ENCODE measurements at places on chromosomes 11 and 22.

- no peak for DNase-seq
Observed at GRCh38 chr11:124069429-124070401, 28.6 kb upstream of the OR10G7 start.

DNA sequence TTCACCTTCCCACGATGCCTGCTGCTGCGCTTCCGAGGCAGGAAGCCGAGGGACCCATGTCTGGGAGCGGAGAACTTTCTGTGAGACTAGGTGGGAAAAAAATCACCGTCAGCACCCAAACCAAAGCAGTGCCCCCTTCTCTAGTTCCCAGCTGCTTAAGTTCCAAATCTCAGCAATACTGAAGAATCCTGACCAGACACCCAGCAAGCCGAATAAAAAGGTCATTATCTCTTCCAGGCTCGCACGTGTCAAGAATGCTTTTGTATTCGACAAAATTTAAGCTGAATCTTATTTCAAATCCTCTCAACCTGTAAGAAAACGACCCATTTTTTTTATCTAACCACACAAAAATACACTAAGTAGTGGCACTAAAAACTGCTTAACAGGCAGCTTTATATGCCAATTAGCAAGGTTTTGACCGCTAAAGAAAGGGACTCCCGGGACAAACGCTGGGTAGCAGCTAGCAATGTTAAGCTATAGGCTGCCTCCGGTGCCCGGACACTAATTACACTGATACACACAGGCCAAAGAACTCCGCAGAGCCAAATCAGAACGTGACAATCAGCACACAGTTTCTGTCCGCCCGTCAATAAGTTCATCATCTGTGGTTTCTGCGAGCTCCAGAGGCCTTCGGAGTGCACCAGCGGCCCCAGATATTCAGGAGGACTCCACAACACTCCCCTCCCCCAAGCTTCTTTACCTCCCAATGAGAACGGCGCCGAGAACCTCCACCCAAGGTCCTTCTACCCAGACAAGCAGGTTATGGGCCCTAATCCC, 728 bp downstream of the RPL3 start:
- no peak for DNase-seq

GRCh38 chr11:61445516-61445915, 15.6 kb downstream of the SDHAF2 start:
- DNase-seq = no peak

DNA sequence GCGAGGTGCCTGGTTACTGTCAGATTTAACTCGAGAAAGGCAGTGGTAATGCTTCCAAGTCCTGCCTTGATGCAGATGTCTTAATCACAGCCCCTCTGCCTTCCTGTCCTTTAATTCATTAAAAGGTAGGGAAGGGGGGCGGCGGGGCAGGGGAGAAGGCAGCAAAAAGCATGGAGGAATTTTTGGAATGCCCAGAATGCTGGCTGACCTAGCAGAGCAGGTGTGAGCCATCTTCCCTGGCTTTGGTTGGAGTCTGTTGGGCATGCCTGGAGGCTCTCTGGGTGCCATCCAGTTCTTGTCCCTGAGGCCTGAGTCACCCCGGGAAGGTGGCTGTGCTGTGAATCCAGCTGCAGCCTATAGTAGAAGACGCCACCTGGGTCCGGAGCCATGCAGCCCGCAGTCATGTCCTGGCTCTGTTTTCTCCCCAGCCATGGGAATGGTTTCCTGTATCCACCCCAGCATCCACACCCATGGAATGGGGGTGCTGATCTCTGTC, 15.6 kb downstream of the KIAA1671 start:
- no peak for DNase-seq

DNA sequence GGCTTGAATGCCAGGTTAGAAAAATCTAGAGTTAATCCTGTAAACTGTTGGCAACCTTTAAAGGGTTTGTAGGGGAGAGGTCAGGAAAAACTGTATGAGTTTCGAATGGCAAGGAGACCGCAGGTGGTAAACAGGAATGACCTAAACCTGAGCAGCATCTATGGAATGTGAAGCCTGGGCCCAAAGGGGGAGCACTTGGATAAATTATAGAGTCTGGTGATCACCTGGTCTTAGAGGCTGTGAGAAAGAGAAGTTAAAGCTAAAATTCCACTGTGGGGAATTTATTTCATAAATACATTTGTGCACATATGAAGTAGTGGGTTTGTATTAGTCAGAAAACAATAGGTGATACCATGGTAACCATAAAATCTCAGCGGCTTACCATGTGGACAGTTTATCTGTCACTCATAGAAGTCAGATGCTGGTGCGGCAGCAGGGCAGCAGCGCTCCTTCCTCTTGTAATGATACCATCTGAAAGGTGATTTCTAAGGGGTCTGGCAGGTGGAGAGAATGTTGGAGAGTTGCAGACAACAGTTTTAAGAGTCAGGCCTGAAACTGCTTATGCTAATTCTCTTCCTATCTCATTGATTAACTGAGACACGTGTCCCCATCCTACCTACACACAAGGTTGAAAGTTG, 1104.4 kb upstream of the CCDC90B start:
- no peak for DNase-seq

GRCh38 chr11:75469785-75470405, 36.9 kb upstream of the KLHL35 start:
- no peak for DNase-seq

DNA sequence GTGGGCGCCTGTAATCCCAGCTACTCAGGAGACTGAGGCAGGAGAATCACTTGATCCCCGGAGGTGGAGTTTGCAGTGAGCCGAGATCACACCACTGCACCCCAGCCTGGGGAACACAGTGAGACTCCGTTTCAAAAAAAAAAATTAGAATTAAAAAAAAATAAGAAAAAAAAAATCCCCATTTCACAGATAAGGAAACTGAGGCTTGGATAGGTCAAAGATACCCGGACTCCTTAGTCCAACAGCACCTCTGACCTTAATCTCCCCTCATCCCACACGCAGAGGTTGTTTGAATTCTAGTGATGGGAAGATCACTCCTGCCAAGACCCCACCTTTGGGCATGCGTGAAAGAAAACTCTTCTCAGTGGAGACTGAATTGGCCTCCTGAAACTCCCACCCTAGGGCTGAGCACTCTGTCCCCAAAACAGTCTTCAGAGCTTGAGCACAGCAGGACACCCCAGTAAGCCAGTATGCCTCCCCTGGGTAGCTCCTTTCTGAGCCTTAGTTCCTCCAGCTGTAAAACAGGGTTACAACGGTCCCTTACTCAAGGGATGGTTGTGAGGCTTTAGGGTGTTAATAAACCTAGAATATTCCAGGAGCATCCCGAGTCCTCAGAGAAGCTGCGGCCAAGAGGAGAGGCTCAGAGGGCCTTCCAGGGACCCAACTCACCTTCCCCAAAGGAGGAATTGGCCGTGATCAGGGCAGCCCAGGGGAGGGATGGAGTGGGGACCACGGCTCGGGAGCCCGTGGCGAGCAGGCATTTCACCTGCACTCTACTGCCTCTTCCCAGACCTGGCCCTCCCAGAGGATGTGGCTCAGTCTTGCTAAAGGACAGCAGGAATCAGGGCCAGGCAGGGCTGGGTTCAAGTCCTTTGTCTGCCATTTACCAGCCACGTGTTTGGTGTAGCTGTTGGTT, 73.3 kb downstream of the NFAM1 start:
- no peak for DNase-seq

DNA sequence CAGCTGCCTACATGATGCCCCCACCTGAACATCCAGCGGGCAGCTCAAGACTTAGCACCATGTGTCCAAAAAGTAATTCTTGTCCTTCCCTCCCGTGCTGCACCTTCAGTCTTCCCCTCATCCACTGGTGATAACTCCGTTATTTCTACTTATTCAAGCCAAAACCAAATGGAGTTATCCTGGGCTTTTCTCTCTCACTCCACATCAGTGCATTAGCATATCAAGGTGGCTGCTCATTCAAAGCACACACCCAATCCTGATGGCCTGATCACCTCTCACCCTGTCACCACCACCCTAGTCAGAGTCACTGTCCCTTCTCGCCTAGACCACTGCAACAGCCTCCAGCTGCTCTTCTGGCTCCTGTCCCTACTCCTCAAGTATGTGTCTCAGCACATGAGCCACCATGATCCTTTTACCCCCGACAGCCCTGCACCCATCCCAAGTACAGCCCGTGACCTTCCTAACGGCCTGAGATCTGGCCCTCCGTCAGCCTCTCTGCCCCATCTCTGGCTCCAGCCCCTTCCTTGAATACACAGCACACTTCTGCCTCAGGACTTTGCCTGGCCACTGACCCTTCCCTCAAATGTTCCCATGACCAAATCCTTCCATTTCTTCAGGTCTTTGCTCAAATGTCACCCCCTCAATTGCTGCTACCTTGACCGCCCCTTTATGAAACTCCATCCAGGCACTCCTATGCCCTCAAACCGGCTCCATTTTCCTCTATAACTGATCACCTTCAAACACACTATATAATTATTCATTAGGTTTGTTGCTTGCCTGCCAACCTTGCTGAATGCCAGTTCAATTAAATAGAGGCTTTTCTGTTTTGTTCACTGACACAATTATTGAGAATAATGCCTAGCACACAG, 19.7 kb upstream of the SLC25A1 start:
- DNase-seq = peak; percentile 24

DNA sequence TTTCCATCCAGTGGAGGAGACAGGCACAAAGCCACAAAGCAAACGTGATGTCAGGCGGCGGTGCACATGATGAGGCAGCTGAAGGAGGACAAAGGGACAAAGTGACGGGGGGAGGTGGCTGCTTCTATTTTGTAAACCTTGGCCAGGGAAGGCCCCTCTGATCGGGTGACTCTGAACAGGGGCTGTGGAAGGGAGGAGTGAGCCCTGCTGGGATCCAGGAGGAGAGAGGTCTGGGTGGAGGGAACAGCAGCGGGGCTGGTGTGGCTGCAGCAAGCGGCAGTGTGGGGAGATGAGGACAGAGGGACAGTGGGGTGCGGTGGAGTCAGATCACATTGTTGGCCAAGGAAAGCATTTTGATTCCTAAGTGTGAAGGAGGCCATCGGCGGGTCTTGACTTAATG, 36.7 kb downstream of the SHISAL1 start:
- DNase-seq = no peak

GRCh38 chr22:30289980-30290313, 642 bp upstream of the CASTOR1 start:
- no peak for DNase-seq

GRCh38 chr22:32204040-32204855, 625 bp downstream of the RFPL2 start:
- DNase-seq = no peak

GRCh38 chr11:46277313-46277621, 195 bp upstream of the CREB3L1 start:
- peak; percentile 81 for DNase-seq

DNA sequence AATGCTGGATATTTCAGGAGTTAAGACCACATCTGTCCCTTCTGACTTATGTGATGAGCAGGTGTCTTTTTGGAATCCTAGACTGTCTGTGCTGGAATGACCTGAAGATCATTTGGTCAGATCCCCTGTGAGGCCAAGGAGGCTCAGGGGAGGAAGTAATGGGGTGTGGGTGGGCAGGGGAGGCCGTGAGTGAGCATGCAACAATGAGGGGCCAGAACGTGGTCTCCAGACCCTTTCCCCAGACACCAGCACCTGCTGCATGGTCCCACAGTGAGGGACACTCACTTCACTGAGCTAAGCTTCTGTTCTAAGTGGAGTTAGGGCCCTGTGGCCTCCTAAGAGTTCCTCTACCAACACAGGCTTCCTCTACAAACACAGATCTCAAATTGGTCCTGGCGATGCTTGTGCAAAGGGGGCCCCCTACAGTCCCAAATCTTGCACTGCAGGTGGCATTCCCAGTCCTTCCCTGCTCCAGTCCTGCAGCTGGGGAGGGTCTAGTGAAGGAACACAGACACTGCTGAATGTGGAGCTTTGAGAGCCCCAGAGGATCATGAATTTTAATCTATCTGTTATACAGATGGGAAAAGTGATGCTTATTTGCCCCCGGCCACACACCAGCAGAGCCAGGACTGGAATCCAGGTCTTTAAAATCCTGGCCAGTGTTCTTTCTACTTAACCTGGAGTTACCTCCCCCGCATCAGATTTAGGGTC, 7.4 kb downstream of the USP2 start:
- DNase-seq = no peak

DNA sequence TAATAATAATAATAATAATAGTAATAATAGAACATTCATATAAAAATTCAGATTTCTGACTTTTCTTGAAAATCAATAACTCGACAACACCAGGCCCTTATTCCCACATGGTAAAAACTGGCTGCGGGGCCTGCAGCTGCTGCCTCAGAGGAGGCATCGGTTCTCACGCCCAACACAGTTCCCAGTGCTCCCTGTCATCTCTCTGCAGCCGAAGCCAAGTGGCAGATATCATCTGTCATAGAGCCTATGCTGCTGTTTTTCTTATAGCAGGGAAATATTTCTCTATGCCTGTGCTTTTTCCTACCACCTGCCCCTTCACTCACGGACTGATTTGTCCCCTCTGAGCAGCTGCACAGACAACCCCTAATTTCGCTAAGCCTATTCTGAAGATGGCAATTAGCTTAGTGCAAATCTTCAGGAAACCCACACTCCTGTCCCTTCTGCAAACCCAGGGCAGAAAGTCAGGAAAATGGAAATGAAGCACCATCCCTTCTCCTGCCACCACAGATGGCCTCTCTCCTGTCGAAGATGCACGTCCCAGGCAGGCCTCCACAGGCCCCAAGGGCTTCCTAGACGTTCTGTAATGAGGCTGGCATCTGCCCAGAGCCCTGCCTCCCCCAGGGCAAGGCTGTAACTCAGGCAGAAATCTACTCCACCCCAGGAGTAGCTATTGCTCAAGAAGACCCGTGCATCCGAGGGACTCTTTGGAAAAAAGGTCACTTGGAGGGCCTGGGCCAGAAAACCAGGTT, 66.7 kb downstream of the SYN3 start:
- peak; percentile 76 for DNase-seq

- no peak for DNase-seq
Observed at GRCh38 chr11:28598531-28598930, 490.3 kb downstream of the METTL15 start.

DNA sequence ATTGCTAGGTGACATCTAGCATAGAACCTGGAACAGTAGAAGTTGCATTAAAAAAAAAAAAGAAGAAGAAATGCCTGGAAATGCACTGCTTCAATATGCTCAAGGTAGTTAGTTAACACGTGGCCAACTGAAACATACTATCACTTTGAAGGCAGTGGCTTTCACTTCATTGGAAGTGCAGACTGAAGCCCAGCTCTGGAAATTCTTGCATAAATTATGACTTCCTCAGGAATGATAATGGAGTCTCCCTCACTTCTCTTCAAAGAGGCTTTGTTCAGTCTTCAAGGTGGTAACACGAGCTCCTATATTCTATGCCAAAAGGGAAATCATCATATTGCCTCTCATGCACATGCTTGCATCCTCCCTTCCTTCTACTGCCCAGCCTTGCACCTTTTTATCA, 715.9 kb upstream of the API5 start:
- DNase-seq = no peak

DNA sequence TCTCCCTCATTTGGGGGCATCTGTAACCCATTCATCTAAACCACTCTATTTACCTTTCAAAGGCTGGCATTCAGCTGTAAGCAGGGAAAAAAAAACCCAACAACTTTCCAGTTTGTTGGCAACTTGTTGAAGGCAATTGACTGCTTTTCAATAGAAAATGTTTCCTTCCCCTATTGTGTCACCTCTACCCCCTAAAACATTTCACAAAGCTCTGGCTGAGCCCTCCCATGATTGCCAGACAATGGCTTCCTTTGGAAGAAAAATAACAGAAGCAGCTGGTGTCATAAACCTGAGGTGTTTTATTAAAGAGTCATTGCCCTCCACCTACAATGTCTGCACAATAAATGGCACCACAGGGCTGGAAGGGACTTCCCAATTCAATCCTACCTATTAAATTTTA, 22.1 kb upstream of the PSMA1 start:
- DNase-seq = no peak
